ENCODE measurements at places on chromosomes 6 and 20. TPM values are rescaled to one million over a fixed set of nuclear protein-coding genes. Genes with fewer than 3 reads are reported as not detected.
A peak's percentile ranks its signal among the peaks of the same experiment; 100 is the strongest.

DNA sequence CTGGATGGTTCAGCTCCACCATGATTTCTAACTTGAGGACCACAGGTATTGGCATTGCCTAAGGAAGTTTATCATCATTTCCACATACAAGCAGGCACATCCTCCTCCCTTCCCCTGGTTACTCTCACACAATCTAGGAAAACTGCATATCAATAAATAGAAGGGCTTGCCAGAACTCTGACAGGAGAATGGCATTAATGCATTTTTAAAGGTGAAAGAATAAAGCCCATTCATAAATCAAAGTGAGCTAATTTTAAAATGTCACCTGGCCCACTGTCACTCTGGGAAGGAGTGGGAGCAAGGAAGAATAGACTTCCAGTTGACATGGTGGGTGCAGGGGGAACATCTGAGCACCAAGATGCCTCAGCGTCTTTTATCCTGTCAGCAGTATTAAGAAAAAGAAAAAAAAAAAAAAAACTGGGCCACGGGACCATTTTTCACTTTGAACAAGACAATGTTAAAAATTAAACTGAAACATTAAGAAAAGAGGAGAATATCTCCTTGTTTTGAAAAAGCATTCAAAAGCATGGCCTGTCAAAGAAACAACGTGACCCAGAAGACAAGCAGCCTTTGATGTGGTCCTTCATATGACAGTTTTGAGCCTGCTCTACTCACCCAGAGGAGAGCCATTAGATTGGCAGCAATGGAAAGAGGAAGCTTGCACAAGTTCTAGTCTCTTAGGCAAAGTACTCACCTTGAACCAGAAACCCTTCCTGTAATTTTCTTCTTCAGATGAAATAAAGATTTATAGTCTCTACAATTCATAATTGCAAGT is 39.3 kb upstream of the SMLR1 start:
- H3K27ac ChIP-seq: no peak overlapping the region
- H3K4me3 ChIP-seq: no peak overlapping the region
- H3K27me3 ChIP-seq: no peaks in the 10 kb centered on the region
- H3K4me1 ChIP-seq: peaks cover 3% of the 10 kb centered on the region
- no peak for DNase-seq

DNA sequence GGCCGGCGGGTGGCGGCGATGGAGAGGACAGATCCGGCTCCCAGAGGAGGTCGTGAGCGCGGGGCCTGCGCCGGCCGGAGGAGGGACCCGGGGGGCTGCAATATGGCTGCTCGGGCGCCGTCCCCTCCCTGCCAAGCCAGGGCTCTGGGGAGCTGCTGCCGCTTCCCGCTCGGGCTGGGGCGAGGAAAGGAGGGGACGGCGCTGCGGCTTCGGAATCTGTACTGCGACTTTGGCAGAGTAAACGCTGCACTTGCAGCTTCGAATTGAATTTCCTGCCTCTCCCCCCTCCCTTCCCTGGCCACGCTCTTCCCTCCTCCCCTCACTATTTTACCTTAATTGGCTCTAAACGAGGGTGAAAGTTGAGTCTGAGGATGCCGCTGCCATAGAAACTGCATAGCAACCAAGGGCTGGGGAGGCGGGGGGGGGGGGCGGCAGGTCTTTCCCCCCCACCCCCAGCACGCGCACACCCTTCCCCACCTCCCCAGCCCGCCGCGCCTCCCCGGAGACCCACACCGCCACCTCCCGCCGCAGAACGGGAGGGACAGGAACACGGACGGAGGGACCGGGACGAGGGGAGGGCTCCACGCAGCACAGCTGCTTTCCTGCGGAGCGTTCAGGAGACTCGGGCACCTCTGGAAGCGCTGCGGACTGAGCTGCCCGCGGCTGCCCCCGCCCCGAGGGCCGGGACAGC is 93.9 kb downstream of the RNASET2 start:
- H3K4me3 ChIP-seq: peak overlapping the region; percentile 79
- no peaks in the 10 kb centered on the region for H3K27me3 ChIP-seq
- DNase-seq: peak; percentile 51
- H3K4me1 ChIP-seq: peaks cover 7% of the 10 kb centered on the region

- no peaks in the 10 kb centered on the region for H3K36me3 ChIP-seq
- no peak for DNase-seq
- no peak overlapping the region for H3K27ac ChIP-seq
These were observed 76.5 kb downstream of the STMND1 start for GRCh38 chr6:17178326-17178725.

DNA sequence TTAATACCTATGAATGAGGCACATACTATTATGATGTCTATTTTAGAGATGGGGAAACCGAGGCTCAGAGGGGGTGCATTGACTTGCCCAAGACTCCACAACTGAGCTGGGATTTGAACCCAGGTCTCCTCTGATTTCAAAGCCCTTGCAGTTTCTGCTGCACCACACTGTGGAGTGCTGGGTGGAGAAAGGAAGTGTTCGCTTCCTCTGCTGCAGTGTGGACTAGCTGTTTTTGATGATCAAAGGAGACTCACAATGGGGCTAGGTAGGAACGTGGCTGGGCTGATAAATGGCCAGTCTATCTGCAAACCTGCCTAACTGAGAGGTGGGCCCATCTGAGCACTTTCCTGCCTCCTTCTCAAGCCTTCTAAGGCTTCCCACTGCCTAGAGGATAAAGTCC is 87.2 kb downstream of the CD40 start:
- H3K27ac ChIP-seq: no peak overlapping the region
- peaks cover 10% of the 10 kb centered on the region for H3K4me1 ChIP-seq
- DNase-seq: no peak
- no peaks in the 10 kb centered on the region for H3K36me3 ChIP-seq
- peaks cover 38% of the 10 kb centered on the region for H3K27me3 ChIP-seq
- no peak overlapping the region for H3K4me3 ChIP-seq

- H3K4me1 ChIP-seq: peaks cover 3% of the 10 kb centered on the region
- DNase-seq: no peak
- H3K27me3 ChIP-seq: peaks cover 3% of the 10 kb centered on the region
- H3K4me3 ChIP-seq: no peak overlapping the region
- no peak overlapping the region for H3K27ac ChIP-seq
These were observed 13.2 kb downstream of the CPNE5 start for GRCh38 chr6:36825994-36826393.

GRCh38 chr6:117624869-117625481 is 22.7 kb upstream of the GOPC start:
- H3K27me3 ChIP-seq: peaks cover 8% of the 10 kb centered on the region
- DNase-seq: no peak
- peaks cover 6% of the 10 kb centered on the region for H3K36me3 ChIP-seq
- no peaks in the 10 kb centered on the region for H3K4me1 ChIP-seq
- no peak overlapping the region for H3K27ac ChIP-seq

- H3K4me3 ChIP-seq: no peak overlapping the region
- no peak overlapping the region for H3K27ac ChIP-seq
- no peak for DNase-seq
- peaks cover 2% of the 10 kb centered on the region for H3K27me3 ChIP-seq
- peaks cover 2% of the 10 kb centered on the region for H3K4me1 ChIP-seq
These were observed 73.3 kb downstream of the MRPL14 start for GRCh38 chr6:44053760-44054556.

DNA sequence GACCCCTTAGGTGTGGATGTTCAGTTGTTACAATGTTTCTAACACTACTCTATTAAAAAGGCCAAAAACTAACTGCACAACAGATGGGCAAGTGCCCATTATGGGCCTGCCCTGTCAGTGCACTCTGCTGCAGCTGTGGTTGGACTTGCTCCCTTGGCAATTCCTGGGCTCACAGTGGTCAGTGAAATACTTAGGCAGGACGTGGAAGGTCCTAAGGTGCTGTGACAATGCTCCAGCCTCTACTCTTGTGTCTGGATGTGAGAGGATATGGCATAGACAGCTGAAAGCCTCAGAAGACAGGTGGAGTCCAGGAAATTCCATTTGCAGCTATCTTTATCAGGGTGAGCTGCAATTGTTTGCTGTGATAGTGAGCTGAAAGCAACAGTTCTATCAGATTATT is 136.5 kb upstream of the OLIG3 start:
- H3K27ac ChIP-seq: no peak overlapping the region
- DNase-seq: no peak
- no peaks in the 10 kb centered on the region for H3K4me1 ChIP-seq
- H3K27me3 ChIP-seq: no peaks in the 10 kb centered on the region

GRCh38 chr6:33797626-33798342 is 6.0 kb downstream of the MLN start:
- H3K4me3 ChIP-seq: no peak overlapping the region
- no peaks in the 10 kb centered on the region for H3K36me3 ChIP-seq
- H3K27me3 ChIP-seq: peaks cover 10% of the 10 kb centered on the region
- H3K4me1 ChIP-seq: no peaks in the 10 kb centered on the region

DNA sequence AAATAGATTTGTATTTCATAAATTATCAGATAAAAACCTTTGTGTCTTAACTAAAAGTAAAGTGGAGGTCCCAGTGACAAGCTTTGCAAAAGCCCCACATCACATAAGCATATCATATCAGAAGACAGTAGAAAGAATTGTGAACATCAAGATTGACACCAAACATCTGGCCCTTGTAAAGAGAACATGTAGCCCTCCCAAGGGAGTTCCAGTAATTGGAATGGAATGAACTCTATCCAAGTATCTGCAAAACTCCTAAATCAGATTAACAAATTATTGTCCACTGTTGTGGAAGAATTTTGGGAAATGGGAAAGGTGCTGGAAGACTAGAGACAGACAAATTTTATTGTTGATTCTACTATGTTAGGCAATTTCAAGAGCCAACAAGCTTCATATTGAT is 268.8 kb downstream of the KCNQ5 start:
- no peak overlapping the region for H3K27ac ChIP-seq
- no peak for DNase-seq
- no peaks in the 10 kb centered on the region for H3K4me1 ChIP-seq
- peaks cover 5% of the 10 kb centered on the region for H3K36me3 ChIP-seq

DNA sequence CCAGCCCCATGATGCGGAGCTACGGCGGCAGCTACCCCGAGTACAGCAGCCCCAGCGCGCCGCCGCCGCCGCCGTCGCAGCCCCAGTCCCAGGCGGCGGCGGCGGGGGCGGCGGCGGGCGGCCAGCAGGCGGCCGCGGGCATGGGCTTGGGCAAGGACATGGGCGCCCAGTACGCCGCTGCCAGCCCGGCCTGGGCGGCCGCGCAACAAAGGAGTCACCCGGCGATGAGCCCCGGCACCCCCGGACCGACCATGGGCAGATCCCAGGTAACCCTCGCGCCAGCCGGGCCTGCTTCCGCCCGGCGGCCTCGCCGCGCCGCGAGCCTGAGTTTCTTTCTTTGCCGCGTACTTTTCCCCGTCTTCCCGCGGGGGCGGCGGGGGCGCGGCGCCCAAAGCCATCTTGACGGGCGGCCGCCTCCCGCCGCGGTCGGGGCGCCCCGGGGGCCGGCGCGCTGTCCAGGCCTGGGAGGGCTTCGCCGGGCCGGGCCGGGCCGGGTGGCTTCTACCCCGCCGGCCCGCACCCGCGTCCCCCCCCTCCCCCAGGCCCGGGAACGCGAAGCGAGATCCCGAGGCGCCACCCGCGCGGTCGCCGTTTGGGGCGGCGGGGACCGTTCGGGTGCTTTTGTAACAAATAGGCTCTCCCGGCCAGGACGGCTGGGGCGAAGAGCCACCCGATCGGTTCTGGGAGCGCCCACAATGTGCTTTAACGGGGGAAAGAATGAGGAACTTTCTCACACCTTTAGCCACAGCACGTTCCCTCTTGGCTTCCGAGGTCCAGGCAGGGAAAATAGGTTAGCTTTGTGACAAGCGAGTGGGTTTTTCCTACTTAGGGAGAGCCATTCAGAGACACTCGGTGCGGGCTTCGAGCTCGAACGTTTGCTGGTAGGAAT is 2.3 kb downstream of the ARID1B start:
- peaks cover 8% of the 10 kb centered on the region for H3K36me3 ChIP-seq

- H3K36me3 ChIP-seq: no peaks in the 10 kb centered on the region
- no peak overlapping the region for H3K27ac ChIP-seq
- no peak overlapping the region for H3K4me3 ChIP-seq
- no peak for DNase-seq
- no peaks in the 10 kb centered on the region for H3K4me1 ChIP-seq
These were observed 95.4 kb upstream of the RIN2 start for GRCh38 chr20:19662637-19662995.

- H3K27ac ChIP-seq: no peak overlapping the region
- H3K36me3 ChIP-seq: no peaks in the 10 kb centered on the region
- H3K27me3 ChIP-seq: no peaks in the 10 kb centered on the region
- no peak overlapping the region for H3K4me3 ChIP-seq
- no peak for DNase-seq
These were observed 227.9 kb downstream of the FRK start for GRCh38 chr6:115832786-115833185.

- no peaks in the 10 kb centered on the region for H3K36me3 ChIP-seq
- no peak for DNase-seq
- no peaks in the 10 kb centered on the region for H3K4me1 ChIP-seq
These were observed 652.1 kb downstream of the TBC1D32 start for GRCh38 chr6:120682145-120682544.

DNA sequence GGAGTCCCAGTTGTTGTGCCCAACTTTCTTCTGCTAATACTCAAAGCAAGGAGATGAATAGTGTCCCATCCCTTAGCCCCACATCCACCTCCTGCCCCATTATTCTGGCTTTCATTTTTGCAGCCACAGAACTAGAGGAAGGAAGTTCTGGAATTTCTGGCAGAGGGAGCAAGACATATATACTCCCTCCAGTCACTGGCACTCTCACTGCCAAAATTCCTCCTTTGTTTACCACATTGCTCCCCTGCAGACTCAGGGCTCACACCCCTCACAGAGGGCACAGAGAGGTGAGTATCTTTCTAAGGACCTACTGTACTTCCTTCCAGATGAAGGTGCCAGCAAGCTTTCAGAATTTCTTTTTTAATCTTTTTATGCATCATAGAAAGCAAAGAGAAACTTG is 168.0 kb upstream of the ID4 start:
- H3K4me3 ChIP-seq: no peak overlapping the region
- no peak overlapping the region for H3K27ac ChIP-seq
- H3K36me3 ChIP-seq: no peaks in the 10 kb centered on the region
- H3K27me3 ChIP-seq: no peaks in the 10 kb centered on the region

CASP8AP2 gene
- total RNA-seq: 30.2 TPM

ENPP3 gene
- total RNA-seq: 1.2 TPM

WFDC5 gene
- total RNA-seq: not detected

NKX2-2 gene
- not detected for total RNA-seq

GRM1 gene
- not detected for total RNA-seq

FRK gene
- not detected for total RNA-seq

CNBD2 gene
- total RNA-seq: 4.8 TPM

FOXF2 gene
- not detected for total RNA-seq

CAGE1 gene
- 0.26 TPM for total RNA-seq

CCN2 gene
- not detected for total RNA-seq

C6orf52 gene
- total RNA-seq: 3.9 TPM

Measured in activated naive CD4-positive, alpha-beta T cell treated with anti-CD3 and anti-CD28 coated beads for 36 hours (primary cell).